ENCODE measurements at places on chromosomes 1 and 21.

- no peak for DNase-seq
These were observed 29.5 kb downstream of the TMEM53 start for GRCh38 chr1:44644806-44645205.

- no peak for DNase-seq
These were observed 245.3 kb downstream of the PLPP3 start for GRCh38 chr1:56334047-56334446.

DNA sequence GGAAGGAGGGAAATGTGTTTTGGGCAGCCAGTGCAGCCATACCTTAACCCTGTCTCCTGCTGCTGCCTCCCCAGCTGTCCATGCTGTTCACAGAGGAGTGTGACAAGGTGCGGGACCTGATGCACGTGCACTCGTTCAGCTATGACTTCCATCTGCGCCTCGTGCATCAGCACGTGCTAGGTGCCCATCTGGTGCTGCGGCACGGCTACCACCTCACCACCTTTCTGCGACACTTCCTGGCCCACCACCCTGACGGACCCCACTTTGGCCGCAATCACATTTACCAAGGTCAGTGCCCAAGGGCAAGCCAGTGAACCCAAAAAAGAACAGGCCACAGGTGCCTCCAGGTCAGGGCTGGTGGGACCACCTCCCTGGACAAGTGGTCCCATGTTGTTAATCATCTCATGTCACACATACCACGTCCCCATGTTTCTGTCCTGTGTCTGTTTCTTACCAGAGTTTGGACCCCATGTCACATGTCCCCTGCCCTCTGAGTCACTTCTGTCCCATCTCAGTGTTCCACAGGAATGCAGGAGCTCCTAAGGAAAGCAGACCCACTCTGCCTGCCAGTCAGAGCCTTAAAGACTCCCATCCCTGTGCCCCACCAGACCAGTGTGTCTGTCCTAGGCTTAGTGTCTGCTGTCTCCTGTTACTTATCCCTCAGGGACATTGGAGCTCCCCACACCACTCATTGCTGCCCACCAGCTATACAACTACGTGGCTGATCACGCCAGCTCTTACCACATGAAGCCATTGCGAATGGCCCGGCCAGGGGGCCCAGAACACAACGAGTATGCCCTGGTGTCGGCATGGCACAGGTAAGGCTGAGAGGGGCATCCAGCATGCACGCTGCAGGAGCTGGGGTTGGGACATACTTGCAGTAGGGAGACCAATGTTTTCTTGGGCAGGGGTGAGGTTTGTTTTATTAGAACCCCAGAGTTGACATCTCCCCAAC lies 6.6 kb downstream of the HYI start:
- no peak for DNase-seq

GRCh38 chr1:231885209-231885854 lies 258.7 kb downstream of the DISC1 start:
- no peak for DNase-seq

GRCh38 chr1:166197597-166197996 lies 30.8 kb upstream of the FAM78B start:
- no peak for DNase-seq

GRCh38 chr1:214445831-214446614 lies 105.4 kb downstream of the PTPN14 start:
- DNase-seq, result no peak

DNA sequence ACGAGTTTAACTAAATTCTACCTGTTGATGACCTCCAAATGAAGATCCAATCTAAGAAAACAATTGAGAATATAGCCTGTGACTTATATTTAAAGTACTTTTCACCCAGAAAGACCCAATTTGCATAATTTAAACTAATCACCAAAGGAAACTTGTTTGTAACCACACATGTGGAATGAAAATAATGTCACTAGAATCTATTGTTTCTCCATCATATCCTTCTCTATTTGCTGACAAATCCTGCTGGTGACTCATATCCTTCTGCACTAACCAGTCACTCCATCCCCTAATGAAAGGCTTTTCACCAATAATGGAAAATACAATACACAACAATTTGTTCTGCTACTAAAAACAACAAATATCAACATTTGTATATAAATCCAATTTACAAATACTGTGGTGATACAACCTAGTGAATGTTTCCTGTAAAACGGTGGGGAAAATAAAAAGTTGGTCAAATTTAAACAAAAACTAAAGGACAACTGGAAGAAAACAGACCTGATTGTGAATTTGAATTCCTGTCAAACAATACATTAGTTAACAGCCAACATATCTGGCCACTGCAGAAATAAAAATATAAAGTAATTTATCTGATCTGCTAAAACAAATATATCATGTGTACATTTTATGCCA lies 6.5 kb downstream of the PTP4A2 start:
- DNase-seq, result no peak

GRCh38 chr1:90435351-90435750 lies 281.8 kb downstream of the BARHL2 start:
- no peak for DNase-seq

DNA sequence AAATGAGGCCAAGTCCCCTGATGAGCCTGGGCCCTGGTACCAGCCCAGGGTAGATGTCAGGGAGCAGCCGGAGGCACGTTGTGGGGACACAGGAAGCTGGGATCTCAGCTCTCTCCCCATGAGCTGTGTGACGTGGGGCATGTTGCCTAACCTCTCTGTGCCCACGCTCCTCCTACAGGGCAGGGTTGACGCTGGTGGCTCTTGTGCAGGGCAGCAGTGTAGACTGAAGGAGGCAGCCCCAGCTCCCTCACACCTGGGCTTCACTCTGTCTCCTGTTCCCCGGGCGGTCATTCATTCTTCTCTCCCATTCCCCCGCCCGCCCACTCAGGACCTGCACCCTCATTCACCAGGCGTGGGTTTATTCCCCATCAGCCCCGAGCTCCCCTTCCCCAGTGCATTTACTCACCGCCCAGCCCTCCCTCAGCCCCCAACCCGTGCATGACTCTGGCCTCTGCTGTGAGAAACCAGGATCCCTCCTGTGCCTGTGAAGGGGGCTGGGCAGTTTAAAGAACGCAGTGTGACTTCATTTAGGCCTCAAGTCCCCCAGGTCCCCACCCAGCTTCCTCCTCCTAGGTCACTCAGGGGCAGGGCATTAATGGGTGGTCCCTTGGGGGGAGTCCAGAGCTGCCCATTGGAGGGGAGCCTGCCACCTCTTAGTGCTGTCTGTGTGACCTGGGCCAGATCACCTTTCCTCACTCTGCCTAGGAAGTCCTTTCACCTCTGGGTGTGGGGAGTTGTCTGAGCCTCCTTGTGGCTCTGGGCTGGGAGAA lies 285.7 kb downstream of the PTPRU start:
- DNase-seq, result no peak

- no peak for DNase-seq
These were observed 32.3 kb downstream of the RRAGC start for GRCh38 chr1:38827318-38827717.

- DNase-seq, result peak; percentile 29
These were observed 1.3 kb downstream of the DYRK1A start for GRCh38 chr21:37367703-37368540.

DNA sequence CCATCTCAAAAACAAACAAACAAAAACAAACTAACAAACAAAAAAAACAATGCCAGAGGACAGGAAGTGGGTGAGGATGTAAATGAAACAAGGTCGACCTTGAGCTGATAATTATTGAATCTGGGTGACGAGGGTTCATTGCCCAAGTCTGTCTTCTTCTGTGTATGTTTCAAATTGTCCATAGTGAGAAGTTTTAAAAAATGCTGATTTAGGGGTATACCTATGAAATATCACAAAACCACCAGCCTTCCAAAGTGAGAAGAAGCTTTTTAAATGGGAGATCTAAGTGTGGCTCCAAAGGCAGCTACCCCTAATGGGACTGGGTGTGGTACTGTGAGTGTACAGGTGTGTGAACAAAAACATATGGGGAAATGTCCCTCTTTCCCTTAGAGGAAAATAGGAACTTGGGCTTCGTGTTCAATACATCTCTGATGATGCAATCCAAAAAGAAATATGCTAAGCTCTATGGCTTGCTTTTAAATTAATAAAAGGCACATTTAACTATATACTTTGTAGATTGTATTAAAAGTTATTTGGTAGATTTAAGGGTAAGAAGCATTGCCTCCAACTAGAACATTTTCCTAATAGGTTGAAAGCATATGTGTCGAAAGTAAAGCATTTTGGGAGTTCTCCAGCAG lies 33.1 kb upstream of the VPS26C start:
- DNase-seq, result no peak

DNA sequence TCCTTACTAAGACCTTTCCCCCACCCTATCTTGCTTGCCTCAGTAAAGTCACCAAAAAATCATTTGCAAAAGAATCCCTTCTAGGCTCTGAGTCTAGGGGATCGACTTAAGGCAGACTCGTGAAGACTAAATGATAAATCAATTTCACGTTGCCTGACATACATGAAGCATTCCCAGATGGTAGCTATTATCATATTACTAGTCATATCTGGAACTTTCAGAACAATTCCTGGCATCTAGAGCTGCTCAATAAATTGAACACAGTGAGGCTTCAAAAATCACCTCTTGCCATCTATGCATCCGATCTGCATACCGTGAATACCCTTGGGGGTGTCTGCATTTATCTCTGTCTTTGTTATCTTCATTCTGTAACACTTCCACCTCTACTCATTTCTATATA lies 49.6 kb upstream of the DAB1 start:
- no peak for DNase-seq

- DNase-seq, result peak; percentile 80
These were observed 150.1 kb upstream of the SOD1 start for GRCh38 chr21:31509194-31510017.

DNA sequence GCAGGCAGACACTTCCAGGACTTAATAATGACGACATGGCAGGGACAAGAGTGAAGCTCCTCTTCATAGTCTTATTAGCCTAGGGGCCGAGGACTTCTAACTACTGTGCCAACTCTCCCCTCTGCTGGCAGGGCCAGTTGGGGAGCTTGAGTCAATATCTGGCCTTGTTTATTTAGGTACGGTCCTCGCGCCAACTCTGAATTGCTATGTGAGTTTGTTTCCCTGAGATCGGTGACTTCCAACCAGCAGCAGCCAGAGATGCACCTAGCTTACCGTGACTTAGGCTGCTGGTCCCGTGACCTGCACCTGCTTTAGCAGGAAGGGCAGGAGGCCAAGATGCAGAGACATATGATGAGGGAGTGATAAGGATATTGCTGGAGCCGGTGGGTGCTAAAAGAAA lies 451.1 kb downstream of the PCP4 start:
- DNase-seq, result no peak

DNA sequence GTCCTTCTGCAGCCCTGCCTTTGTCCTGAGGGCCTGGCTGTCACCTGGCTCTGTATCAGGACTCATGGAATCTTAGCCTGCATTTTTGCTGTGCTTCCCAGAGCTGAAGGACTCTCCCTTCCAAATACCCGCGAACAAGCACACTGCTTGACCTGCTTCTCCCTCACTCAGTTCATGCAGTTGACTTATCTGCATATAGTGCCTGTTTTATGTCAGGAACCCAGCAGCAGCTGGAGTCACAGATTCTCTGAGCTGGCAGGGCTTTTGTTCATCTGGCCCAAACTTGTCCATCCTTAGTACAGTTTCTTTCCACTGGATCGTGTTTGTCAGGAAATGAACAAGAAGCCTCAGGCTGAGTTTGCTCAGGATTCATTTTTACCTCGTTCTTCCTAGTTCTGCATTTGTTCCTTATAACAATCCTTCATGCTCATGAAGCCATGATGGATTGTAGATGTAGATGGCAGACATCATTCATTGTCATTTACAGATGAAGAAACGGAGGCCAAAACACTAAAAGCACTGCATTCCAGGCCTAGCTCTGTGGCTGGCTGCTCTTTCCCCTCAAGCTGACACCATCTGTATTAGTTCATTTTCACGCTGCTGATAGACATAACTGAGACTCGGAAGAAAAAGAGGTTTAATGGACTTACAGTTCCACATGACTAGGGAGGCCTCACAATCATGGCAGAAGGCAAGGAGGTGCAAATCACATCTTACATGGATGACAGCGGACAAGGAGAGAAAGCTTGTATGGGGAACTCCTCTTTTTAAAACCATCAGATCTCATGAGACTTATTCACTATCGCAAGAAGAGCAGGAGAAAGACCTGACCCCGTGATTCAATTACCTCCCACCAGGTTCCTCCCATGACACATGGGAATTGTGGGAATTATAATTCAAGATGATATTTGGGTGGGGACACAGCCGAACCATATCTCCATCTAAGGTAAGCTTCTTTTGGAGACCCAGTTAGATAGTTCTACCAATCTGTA lies 150.9 kb downstream of the HIVEP3 start:
- DNase-seq, result no peak

GRCh38 chr1:219041141-219041540 lies 132.5 kb upstream of the LYPLAL1 start:
- DNase-seq, result no peak

DNA sequence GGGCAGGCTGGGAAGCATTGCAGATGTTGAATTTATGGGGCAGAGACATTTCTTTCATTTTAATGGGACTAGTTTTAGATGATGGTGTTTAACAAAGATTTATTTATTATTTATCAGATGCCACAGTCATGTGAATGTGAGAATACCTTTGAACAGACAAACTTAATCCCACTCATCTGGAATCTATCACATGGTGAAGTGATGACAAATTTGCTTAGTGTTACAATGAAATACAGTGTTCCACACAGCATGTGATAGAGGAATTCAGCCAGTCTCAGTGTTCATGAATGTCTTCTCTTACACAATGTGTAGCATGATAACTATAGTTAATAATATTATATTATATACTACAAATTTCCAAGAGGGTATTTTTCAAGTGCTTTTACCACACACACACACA lies 1361.7 kb upstream of the B3GALT2 start:
- no peak for DNase-seq

DNA sequence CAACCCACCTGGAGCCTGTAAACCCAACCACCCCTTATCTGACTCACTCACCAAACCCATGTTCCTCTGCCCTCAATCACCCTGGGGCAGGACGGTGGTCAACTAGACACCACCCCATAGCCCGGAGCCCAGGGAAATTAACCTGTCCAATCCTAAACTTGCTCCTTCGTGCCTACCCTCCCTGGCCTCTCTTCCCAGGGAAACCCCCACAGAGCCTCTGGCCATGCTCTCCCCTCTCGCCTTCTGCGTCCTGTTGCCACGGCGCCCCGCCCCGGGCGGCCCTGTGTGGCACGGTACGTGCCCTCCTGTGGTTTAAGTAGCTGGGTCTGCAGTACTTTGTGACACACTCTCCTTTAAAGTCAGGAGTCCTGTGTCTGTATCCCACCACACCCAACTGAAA lies 4.0 kb upstream of the FTCD start:
- DNase-seq, result no peak

DNA sequence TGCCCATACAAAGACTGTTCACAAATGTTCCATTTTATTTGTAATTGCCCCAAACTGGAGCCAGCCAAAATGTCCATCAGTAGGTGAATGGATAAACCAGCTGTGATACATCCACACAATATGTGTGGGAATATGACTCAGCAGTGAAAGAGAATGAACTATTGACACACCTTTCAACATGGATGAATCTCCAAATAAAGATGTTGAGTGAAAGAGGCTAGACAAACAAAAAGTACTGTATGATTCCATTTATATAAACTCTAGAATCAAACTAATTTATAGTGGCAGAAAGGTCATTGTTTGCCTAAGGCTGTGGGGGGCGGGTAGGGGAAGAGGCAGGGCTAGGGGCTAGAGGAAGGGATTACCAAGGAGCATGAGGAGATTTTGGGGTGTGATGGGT lies 4.5 kb downstream of the DHCR24 start:
- DNase-seq, result no peak

- DNase-seq, result no peak
These were observed 40.5 kb downstream of the S100B start for GRCh38 chr21:46564391-46564790.

GRCh38 chr1:27621051-27621920 lies 13.7 kb downstream of the FGR start:
- DNase-seq, result no peak

- DNase-seq, result no peak
These were observed 25.1 kb upstream of the ZFP69B start for GRCh38 chr1:40425198-40425597.
